ENCODE measurements at places on chromosomes 13 and 19. TPM values are rescaled to one million over a fixed set of nuclear protein-coding genes. Genes with fewer than 3 reads are reported as not detected.

The FBXL12 gene
- 9.9 TPM for total RNA-seq

The GDF15 gene
- total RNA-seq = 1.6 TPM

The ZNF433 gene
- total RNA-seq = 3.7 TPM

The FAM83E gene
- 0.22 TPM for total RNA-seq

The SPHK2 gene
- 30.1 TPM for total RNA-seq

The ADGRE3 gene
- total RNA-seq = 0.32 TPM

The KLK2 gene
- not detected for total RNA-seq

The LIN7B gene
- 2.6 TPM for total RNA-seq

The MYO16 gene
- total RNA-seq = 0.43 TPM

The PRTN3 gene
- 2.9 TPM for total RNA-seq

The ZNF101 gene
- 3.1 TPM for total RNA-seq

The PTPRH gene
- total RNA-seq = 8.4 TPM

The NTF4 gene
- total RNA-seq = not detected

The JSRP1 gene
- not detected for total RNA-seq

The ZNF441 gene
- total RNA-seq = 2.8 TPM

The C19orf67 gene
- not detected for total RNA-seq

The ZNF730 gene
- total RNA-seq = not detected

The FPR1 gene
- 4.7 TPM for total RNA-seq

The APOC1 gene
- 5,430 TPM for total RNA-seq

The EDNRB gene
- total RNA-seq = 17.3 TPM

The MAB21L1 gene
- not detected for total RNA-seq

The ERF gene
- total RNA-seq = 34.6 TPM

The SIRT2 gene
- total RNA-seq = 30.9 TPM

The TTC9B gene
- total RNA-seq = not detected

The CALR gene
- total RNA-seq = 771 TPM

The CCDC122 gene
- 3.4 TPM for total RNA-seq

The ANGPTL8 gene
- total RNA-seq = 284 TPM

The U2AF2 gene
- 69.8 TPM for total RNA-seq

The ZNF71 gene
- total RNA-seq = 1.3 TPM

The ANGPTL4 gene
- 204 TPM for total RNA-seq

The URAD gene
- total RNA-seq = not detected

The CGB3 gene
- not detected for total RNA-seq

The ANKLE1 gene
- 0.37 TPM for total RNA-seq

The HNRNPM gene
- 82.5 TPM for total RNA-seq

The TNNI3 gene
- total RNA-seq = not detected

The POGLUT2 gene
- 7.7 TPM for total RNA-seq

The LILRB2 gene
- 9.8 TPM for total RNA-seq

The FBXO17 gene
- total RNA-seq = 29.4 TPM

The IZUMO4 gene
- 4.2 TPM for total RNA-seq

The PSG4 gene
- total RNA-seq = not detected

The ZNF497 gene
- 3.1 TPM for total RNA-seq

The ZNF845 gene
- total RNA-seq = 3.0 TPM

The ZNF829 gene
- 0.67 TPM for total RNA-seq

The AP1M2 gene
- 1.2 TPM for total RNA-seq

The KLK10 gene
- total RNA-seq = not detected

The KLK15 gene
- not detected for total RNA-seq

The ZNF729 gene
- not detected for total RNA-seq

The CEACAM4 gene
- 0.54 TPM for total RNA-seq

The ZNF766 gene
- 5.2 TPM for total RNA-seq

The TMPRSS9 gene
- total RNA-seq = 0.73 TPM

The ZNF600 gene
- 1.4 TPM for total RNA-seq

The EBPL gene
- total RNA-seq = 54.5 TPM
